ENCODE measurements at places on chromosomes 7 and 10.
A peak's percentile ranks its signal among the peaks of the same experiment; 100 is the strongest.

- DNase-seq, result no peak
These were observed 3.0 kb downstream of the BUB3 start for GRCh38 chr10:123157210-123157609.

DNA sequence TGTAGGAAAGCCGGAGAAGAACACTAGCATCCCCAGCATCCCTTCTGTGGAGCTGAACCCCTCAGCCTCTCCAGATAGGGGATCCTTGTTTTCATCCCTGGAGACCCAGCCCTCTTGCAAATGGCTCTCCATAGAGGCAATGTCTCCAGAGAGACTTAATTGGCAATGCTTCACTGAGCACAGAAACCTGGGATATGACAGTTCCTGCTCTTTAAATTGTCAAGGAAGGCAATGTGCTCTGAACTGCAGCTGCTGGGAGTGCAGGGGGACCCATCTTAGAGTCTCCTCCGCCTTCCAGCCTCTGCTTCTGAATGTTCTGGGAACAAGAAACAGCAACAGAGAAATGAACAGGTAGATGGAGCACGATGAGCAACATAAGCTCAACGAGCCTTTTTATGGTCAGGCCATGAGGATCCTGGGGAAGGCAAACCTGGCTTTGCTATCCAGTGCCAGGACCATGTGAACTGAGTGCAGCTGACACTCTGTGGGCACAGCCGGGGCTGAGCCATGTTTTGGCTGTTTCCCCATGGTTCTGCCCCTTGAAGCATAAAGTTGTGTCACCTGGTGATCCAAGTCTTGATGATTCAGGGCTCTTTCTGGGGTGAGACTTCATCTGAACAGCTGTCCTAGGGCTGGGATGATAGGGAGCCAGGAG lies 481.0 kb downstream of the PLXNA4 start:
- no peak for DNase-seq

GRCh38 chr7:24018331-24018730 lies 265.7 kb upstream of the NPY start:
- DNase-seq, result no peak

DNA sequence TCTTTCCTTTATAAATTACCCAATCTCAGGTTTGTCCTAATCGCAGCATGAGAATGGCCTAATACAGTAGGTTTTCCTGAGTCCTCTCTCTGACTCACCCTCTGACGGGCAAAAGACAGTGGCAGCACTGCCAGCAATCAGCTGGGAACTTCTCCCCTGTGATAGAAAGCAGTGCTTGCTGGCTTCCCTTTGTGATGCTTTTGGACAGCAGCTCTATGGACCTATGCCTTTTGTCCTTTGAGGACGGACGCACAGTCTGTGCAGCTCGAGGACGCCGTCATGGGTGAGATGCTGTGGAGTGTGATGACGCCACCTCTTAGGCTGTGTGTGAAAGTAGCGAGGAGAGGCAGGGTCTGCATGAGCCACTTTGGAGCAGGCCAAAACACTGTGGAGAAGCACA lies 68.8 kb downstream of the KIAA1217 start:
- no peak for DNase-seq

GRCh38 chr10:67609996-67610793 lies 85.8 kb downstream of the CTNNA3 start:
- DNase-seq, result no peak

DNA sequence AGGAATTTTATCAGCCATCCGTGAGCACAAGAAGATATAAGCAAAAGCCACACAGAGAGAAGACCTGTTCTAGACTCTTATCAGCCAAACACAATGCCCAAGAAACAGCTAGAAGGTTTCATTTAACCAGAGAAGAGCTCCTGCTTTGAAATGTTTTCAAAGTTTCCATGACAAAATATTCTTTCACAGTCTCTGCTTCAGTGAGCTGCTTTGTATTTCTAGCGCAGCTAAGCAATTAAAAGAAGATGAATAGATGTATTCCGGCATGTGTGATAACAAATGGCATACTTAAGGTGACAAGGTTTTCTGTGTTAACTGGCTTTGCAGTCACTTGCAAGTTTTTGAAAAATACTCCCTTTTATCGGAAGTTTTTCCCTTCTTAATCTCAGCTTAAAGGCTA lies 78.9 kb upstream of the NXPH1 start:
- no peak for DNase-seq

DNA sequence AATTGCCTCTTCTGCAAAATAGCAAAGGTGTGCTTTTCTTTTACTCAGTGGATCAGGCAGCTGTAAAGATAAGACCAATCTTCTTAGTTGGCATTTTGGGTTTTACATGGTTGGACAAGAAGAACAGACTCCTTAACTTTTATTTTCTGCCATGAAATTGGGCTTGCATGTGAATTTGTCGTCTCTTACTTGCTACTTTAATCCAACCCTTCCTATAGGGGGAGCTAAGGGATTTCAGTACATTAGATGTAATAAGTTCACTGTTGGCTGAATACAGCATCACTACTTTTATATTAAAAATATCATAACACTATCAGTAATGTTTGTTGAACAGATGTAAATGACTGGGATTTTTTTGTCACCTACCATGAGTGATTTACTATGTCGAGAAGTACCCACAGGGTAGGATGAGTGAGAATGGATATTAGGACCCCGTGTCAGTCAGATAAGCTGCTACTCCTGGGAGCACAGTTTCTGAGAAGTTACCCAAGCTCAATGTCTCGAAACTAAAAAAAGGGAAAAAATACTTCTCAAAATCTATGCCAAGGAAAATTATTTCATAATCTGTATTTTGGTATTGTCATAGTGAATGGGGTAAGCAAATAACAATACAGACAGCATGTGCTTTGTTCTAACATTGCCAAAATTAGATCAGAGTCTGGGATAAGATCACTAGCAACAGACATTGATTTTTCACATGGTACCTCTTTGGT lies 127.4 kb upstream of the AGR3 start:
- no peak for DNase-seq

DNA sequence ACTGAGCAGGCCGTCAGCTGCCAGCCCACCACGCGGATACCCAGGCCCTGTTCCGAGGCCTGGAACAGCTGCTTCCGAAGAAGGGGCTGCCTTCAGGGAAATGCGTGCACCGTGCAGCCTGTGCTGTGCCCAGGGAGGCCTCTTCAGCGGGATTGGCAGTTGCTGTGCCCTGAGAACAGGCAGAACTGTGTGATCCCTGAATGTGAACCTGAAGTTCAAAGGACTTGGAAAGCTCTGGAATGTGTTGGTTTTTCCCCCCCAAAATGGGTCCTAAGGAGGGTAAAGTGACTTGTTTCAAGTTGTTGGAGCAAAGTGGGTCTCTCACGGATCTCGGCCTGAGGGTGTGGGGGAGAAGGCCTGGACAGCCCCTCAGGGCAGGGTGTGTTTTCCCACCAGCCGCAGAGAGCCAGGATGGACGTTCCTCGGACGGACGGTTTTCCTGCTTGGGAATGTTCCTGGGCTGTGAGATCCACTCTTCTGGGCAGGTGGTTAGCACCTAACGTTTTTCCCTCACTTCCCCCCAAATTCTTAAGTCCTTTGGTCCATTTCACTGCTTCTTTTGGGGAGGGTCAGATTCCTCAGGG lies 2.1 kb downstream of the SPRN start:
- no peak for DNase-seq

DNA sequence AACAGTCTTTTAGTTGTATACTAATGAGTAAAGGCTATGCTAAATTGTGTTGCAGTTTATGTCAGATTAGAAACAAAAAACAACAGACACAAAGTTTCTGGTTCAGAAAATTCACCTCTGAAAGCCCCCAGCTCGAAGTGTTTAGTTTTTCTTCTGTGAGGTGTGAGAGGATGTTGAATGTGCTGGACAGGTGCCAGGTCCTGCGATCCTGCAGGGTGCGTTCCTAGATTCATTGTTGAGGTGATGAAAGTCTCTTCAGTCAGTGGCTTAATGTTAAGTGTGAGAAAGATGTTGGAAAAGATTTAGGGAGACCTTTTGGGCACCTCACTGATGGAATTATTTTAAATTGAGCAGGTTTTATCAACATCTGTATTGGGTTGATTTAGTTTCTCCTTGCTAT lies 287.3 kb downstream of the SDK1 start:
- no peak for DNase-seq

DNA sequence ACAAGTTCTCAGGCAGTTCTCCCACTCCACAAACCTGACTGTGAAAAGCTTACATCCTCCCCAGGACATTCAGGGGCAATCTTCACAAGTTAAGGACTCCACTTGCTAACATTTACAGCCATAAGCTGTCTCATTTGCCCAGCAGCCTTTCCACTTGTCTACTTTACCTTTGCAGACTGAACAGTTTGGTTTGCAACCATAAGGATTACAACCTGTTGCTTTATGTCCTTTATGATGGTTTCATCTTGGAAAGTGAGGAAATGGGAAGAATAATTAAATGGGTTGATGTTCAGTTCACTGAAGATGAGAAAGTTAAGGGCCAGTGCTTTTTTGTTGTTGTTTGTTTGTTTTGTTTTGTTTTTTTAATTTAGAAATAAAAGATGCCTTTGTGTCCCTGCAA lies 92.4 kb downstream of the FAM204A start:
- DNase-seq, result no peak

DNA sequence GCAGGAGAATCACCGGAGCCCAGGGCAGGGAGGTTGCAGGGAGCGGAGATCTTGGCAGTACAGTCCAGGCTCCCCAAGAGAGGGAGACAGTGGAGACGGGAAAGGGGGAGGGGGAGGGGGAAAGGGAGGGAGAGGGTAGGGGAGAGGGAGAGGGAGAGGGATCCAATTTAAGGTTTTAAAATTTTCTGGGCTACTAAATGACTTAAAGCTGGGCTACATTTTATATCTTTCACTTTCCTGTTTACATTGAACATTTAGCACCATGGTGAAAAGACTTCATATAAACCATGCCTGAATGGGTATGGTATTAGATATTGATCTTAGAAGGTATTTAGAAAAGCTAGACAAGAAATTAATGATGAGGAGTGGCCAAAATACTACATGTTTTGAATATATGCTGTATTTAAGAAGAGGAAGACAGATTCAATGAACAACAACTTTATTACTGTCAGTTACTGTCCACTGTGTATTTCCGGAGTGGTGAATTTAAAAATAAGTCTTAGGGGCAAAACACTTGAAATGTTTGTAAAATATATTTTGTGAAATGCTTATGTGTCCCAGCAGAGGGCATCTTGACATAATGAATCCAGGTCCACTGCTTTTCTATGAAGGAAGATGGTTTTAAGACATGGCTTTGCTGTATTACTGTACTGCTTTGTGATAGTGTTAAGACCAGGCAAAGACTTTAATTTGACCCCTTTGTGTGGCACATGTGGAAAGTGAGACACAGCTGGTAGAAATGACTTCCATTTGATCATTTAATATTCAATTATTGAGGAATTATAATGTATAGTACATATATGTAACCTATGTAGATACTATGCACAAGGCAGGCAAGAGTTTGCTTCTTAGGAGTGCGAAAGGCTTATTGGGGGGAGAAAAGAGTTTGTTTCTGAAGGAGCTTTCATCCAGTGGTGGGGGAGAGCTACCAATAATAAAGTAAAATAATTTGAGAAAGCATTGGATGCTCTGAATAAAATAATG lies 52.8 kb downstream of the NRF1 start:
- DNase-seq, result peak; percentile 21

DNA sequence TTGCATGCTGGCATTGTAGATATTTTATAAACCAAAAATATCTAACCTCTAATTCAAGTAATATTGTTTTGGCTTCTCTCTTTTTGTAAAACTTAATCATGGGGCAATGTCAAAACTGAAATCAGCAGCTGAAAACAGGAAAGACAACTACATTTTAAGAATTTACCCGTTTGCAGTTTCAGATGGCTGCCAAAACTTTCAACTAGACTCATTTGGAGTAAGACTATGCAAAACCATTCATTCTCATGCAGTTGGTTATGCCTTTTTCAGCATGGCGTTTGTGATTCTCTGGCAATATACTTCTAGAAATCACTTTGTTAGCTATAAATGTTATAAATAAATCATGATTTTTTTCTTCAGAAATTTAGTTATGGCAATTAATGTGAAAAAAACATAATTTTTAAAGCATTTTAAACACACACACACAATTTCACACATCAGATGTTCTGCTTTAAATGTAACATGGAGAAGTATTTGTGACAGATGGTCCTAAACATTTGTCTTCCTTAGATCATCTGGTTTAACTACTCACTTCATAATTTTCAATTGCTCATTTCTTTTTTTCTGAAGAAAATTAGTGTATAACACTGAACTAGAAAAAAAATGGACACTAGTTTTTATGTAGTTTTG lies 116.4 kb downstream of the ITGB8 start:
- DNase-seq, result no peak

GRCh38 chr7:54719974-54720373 lies 39.0 kb downstream of the SEC61G start:
- DNase-seq, result no peak

- DNase-seq, result peak; percentile 65
These were observed 32.6 kb downstream of the IKZF1 start for GRCh38 chr7:50336894-50337703.

- DNase-seq, result no peak
These were observed 312.4 kb downstream of the KCNMA1 start for GRCh38 chr10:77325233-77325537.

DNA sequence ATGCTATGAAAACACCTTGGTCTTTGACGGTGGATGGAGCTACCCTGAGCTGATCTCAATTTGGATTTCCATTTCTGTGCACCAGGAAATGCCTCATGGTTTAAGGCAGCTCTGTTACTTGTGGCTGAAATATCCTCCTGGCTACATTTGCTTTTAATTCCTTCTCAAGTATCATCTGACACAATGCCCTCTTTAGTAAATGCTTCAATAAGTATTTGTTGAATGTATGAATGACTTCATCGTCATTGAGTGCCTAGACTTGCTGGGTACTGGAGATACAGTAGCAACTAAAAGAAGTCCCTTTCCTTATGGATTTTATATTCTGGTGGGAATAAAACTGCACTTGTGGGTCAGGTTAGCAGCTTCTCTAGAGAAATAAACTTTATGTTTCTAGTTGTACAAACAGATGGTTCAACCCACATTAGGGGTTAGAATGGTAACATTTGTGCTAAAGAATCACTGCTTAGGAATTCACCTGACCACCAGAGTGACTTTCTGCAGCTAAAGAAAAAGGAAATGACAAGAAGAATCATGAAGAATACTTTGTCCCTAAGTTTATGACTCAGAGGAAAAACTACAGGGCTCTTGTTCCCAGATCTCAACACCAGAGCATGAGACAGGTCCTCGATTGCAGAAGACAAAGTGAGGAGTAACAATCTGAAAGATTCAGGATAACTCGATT lies 21.8 kb upstream of the SMNDC1 start:
- no peak for DNase-seq

GRCh38 chr7:85471740-85472139 lies 284.9 kb upstream of the SEMA3D start:
- no peak for DNase-seq

DNA sequence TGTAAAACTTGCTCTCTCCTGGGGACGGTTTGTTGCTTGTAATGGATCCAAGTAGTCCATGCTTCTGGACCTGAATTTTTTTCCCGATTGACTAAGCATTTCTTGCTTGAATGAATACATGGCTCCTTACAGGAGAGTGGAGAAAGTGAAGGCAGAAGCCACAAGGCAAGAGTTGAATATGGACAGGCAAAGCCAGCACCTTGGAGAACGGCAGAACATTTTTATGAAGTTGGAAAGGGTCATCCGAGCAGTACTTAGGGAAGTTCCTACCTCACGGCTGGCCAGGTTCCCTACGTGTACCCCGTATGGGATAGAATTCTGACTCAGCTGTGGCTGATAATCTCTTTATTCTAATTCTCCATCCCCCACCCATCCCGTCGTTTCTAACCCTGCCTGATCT lies 50.6 kb upstream of the MGAM2 start:
- DNase-seq, result no peak

- no peak for DNase-seq
These were observed 146.1 kb downstream of the GRK5 start for GRCh38 chr10:119353421-119353820.

- DNase-seq, result no peak
These were observed 330.4 kb downstream of the ARL4A start for GRCh38 chr7:13017881-13018280.

- DNase-seq, result no peak
These were observed 40.5 kb upstream of the UBE2H start for GRCh38 chr7:129993275-129993674.

All from CD4-positive, alpha-beta T cell treated with Interleukin-1 beta for 1 hour (primary cell).